Cortex of kidney (tissue), 1 donor: ENCODE measurements at places on chromosomes 2 and 18.

DNA sequence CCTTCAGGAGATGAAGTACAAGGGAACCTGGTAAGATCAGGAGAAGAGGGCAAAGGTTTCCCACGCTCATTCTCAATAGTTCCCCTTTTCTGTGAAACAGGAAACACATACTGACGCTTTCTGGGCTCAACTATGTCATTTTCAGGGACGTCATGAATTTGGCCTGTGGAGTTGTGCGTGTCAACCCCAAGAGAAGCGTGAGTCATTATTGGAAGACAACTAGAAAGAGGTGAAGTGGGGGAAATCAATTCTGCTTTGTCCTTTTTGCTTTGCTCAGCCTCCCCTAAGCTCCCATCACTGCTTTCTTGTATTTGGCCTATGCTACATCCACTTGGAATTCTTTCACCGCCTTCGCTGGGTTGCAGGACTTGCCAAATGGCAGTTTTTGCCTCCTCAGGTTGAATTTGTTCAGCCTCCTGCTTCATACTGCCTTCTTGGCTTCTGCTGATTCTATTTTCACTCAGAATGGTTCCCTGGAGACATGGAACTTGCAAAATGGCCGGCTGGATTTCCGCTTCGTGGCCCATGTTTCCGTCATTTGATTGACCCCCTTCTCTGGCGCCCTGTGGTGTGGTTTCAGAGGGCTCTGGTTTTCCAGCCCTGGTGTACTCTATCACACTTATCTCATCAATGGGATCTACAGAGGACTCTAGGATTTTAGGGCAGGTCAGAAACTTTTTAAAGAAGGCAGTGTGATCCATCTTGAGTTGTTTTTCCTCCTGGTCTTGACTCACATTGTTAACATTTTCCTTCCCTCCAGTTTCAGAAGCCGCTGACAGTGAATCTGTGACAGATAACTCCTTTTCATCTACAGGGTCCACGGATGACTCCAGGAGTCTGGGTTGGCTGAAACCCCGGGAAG lies 93.3 kb downstream of the ALPK2 start:
- no peak for DNase-seq

- DNase-seq: no peak
Measured at GRCh38 chr2:158936978-158937377, 31.5 kb upstream of the TANC1 start.

GRCh38 chr18:31683968-31684278 lies 458 bp downstream of the B4GALT6 start:
- DNase-seq: no peak

DNA sequence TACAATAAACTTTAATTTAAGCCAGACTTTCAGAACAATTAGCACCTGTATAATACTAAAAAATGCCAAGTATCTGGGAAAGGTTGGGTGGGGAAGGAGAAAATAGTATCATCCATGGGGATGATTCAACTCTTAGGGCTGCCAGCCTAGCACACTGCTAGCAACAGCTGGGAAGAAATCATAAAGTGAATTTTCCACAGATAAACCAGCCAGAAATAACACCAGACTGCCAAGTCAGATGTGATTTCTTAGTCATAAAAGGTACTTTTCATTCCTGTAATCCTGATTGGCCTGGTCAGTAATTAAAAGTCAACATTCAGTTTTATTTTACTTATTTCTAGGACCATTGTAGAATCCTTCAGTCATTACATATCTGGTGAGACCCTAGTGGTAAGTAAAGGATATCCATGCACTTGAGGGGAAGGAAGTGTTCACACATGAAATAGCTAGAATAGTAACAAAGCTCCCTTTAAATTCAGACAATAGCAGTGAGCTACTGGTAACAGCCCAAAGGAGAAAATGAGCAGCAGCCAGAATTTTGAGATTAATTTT lies 59.4 kb downstream of the LIMS1 start:
- DNase-seq: no peak

DNA sequence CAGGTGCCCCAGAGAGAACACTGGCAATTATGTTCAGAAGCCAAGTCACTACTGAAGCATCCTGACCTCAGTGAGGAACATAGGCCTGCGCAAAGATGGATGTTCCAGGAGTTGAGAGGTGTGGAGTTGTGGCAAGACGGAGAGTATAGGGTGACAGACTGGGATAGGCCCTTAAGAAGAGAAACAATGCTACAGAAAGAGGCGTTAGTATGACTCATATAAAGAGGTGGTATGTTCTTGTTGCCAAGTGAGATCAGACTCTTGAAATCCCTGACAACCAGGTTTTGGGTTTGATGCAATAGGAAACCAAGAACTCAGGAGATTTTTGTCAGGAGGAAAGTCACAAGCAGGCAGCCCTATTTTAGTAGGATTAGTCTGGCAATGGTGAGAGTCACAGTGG lies 185.6 kb downstream of the RIT2 start:
- DNase-seq: no peak

DNA sequence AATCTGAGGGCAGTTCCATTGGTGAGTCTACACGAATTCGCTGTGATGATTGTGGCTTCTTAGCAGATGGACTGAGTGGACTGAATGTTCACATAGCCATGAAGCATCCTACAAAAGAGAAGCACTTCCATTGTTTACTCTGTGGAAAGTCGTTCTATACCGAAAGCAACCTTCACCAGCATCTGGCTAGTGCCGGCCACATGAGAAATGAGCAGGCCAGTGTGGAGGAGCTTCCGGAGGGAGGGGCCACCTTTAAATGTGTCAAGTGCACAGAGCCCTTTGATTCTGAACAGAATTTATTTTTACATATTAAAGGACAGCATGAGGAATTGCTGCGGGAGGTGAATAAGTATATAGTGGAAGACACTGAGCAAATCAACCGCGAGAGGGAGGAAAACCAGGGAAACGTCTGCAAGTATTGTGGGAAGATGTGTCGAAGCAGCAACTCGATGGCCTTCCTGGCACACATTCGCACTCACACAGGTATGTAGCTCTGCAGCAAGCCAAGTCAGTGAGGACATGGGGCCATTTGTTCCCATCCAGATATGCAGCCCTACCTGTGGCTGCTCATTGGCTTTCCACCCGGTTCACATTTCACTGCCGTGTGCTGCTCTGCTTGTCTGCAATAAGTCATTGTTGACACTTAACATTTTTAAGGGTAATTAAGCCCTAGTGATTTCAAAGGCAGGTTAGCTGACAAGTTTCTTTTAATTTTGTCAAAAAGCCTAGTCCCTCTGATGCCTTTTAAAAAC lies 37.7 kb downstream of the ZNF407 start:
- DNase-seq: no peak

GRCh38 chr2:184598316-184599053 lies at the start of gene ZNF804A:
TSS of gene ZNF804A (plus strand) at chr2:184598529. CDS start at chr2:184598960, 431 bp downstream.
- no peak for DNase-seq

- DNase-seq: no peak
Measured at GRCh38 chr2:217331523-217332416, 471.9 kb upstream of the TNP1 start.

GRCh38 chr2:2706306-2706705 lies 375.2 kb upstream of the MYT1L start:
- DNase-seq: no peak

GRCh38 chr2:226030788-226031646 lies 631.5 kb downstream of the NYAP2 start:
- DNase-seq: no peak

GRCh38 chr2:283996-284794 lies 3.7 kb downstream of the ALKAL2 start:
- DNase-seq: no peak

GRCh38 chr2:127659408-127660290 lies 13.7 kb downstream of the GPR17 start:
- DNase-seq: no peak

GRCh38 chr2:223998948-223999347 lies 40.1 kb downstream of the SERPINE2 start:
- no peak for DNase-seq

GRCh38 chr2:225171350-225171749 lies 129.1 kb upstream of the DOCK10 start:
- DNase-seq: no peak
